ENCODE measurements at places on chromosomes 2 and 18. TPM values are rescaled to one million over a fixed set of nuclear protein-coding genes. Genes with fewer than 3 reads are reported as not detected.

LRRC30 gene
- total RNA-seq: not detected

SNTG2 gene
- 0.73 TPM for total RNA-seq

PSMA8 gene
- 0.48 TPM for total RNA-seq

STPG4 gene
- total RNA-seq: not detected

SAP130 gene
- 13.0 TPM for total RNA-seq

NRP2 gene
- 5.1 TPM for total RNA-seq

C2orf78 gene
- total RNA-seq: not detected

APLF gene
- total RNA-seq: 4.0 TPM

SERPINB11 gene
- not detected for total RNA-seq

NEDD4L gene
- 51.4 TPM for total RNA-seq

OR6B2 gene
- total RNA-seq: not detected

TUBA3E gene
- 69.5 TPM for total RNA-seq

ZNF521 gene
- 24.5 TPM for total RNA-seq

TCF23 gene
- total RNA-seq: not detected

GALNT13 gene
- not detected for total RNA-seq

ALPI gene
- not detected for total RNA-seq

ANO7 gene
- 0.35 TPM for total RNA-seq

SLC38A11 gene
- 0.48 TPM for total RNA-seq
